Activated T-cell treated with anti-CD3 and anti-CD28 coated beads, Interleukin-2, amount 50 U/mL, for 4 hours (primary cell): ENCODE measurements at places on chromosomes 12 and 14.

GRCh38 chr14:92493024-92493423 is 20.6 kb upstream of the RIN3 start:
- DNase-seq, result no peak

DNA sequence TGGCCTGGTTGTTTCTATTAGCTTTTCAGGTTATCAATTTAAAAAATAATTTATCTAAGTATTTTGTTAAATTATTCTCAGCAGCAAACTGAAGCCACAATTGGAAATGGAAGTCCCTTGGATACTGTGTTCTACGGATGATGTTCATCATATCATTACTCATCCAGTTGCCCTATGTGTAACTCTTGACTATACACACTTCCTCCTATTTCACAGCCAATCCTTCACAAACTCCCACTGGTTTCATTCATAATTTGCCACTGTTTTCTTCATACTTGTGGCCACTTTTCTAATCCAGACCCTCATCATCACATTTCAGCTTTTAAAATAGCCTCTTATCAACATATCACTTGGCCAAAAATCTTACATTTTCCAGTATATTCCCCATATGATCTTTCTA is 84.0 kb downstream of the CATSPERB start:
- no peak for DNase-seq

GRCh38 chr14:55536204-55536708 is 43.8 kb upstream of the KTN1 start:
- DNase-seq, result no peak

- DNase-seq, result no peak
Observed at GRCh38 chr12:87363497-87364084, 665.6 kb downstream of the C12orf50 start.

- no peak for DNase-seq
Observed at GRCh38 chr14:97688631-97689336, 891.6 kb downstream of the VRK1 start.

DNA sequence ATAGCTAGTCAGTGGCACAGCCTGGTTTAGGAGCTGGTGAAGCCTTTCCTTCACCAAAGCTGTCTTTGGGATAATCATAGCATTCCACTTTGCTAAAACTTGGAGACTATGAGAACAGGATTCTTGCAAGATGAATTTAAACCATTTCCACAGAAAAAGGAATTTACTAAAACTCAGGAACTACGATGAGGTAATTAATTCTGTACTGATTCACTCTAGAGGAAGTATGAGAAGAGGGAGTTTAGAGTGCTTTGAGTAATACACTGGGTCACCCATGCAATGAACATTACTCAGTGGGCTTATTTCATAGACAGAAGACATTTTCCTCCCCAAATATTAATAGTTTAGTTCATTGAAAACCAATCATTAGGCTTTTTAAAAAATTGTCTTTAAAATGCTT is 73.0 kb downstream of the RMST start:
- no peak for DNase-seq

DNA sequence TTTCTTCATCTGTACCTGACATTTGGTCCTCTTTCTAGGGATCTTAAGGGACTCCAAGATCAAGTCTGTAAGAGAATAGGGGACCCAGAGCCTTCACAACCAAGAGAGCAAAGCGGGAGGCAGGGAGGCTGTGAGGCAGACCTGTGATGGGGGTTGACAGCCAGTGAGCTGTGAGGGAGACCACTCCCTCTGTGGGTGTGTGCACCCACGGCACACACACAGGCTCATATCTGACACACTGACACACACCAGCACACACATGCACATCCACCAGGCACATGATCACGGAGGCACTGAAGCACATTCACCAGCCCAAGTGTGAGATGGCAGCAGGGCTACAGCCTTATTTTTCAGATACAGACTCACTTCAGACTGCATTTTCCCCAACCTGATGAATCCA is 55.2 kb downstream of the SPTB start:
- DNase-seq, result no peak

DNA sequence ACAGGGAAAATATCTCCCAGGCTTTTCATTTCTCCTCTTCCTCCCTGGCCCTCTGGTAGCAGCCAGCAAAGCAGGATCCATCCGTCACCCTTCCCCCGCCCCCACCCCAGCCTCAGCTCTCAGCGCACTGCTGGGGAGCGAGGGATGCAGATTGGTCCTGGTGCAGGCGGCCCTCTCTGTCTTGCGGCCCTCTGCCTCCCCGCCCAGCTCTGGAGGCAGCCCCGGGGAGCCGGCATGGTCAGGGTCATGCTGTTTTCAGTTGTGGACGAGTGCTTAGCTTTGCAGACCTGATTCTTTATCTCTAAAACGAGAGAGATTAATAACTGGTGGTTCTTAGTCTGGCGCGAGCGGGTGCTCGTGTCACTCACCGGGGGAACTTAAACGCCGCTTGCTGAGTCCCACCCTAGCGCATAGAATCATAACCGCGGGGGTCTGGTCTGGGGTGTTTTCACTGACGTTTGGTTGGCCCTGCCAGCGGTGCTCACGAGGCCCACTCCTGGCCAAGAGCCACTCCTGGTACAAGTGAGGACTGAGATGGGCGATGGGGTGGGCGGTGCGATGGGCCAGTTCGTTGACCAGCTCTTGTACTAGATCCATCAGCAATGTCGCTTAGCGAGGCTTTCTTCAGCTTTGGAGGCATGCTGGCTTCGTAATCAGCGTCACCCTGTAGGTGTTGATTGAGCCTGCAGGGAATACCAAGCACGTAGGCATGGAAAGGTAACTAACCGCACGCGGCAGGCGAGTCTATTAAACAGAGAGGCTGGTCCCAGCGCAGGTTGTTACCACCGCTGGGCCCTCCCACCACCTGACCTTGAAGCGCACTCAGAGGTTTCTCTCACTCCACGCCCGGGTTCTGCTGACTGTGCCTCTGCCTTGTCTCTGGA is 95.2 kb downstream of the TSPAN9 start:
- no peak for DNase-seq

- DNase-seq, result no peak
Observed at GRCh38 chr12:121472150-121472905, 72.4 kb downstream of the RNF34 start.

DNA sequence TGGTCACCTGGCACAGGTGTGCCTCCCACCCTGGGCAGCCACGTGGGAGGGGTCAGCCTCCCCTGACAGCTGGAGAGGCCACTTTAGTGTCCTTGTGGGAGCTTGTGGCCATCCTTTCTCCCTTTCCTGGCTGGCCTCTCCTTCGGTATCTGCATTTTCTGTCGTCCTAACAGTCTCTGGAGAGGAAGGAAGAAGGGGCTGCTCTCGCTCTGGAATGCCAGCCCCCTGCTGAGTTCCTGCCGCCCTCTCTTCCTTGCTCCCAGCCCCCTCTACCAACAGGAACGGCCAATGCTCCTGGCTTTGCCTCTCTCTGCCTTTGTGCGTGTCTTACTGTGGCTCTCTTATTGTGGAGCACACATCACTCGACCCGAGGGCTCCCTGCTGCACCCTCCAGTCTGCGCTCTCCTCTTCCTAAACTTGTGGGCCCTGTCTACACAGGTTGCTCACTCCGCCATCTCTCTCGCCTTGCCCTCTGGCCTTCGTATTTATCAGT is 70.8 kb downstream of the FBXL14 start:
- no peak for DNase-seq

- no peak for DNase-seq
Observed at GRCh38 chr14:71726580-71727021, 205.6 kb upstream of the RGS6 start.

DNA sequence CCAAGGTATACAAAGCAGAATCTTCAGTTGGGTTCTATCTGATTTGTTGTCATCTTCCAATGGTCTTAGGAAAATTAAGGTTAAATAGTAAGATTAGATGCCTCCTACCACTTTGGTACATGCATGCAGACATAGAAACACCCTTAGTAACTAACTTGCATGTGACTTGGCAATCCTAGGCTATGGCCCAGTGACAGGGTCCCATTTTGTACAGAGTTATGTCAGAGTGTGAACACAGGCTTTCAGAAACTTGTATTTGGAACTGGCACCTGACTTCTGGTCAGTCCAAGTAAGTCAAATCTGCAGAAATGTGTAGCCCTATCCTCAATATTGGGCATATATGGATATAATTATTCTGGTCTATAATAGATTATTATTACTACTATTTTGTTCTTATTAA is 53.1 kb downstream of the DAD1 start:
- DNase-seq, result no peak

DNA sequence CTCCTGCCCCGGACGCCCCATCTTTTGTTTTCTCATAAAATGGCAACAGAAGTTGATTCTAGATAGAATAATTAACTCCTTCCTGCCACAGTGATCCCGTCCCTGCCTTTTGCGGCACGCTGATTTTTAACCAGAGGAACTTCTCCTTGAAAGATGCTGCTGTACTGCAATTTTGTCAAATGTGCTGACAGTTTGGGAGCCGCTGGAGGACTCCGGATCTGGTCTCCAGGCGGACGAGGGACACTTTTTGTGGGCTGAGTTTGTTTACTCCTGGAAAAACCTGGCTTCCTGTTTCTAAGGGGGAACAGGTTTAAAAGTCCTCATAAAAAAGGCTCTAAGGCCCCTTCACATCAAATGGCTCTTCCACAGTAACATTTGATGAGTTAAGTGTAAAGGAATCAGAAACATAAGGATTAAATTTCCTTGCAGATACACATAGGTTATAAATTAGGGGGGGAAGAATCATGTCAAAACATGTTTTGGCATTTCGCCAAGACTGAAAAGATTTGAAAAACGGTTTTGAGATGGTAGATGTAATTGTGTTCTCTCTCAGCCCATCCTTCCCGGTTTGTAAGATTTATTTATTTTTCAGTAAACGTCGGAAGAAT is 15.5 kb downstream of the FZD10 start:
- no peak for DNase-seq

- no peak for DNase-seq
Observed at GRCh38 chr12:92639017-92639416, 63.8 kb upstream of the PLEKHG7 start.

DNA sequence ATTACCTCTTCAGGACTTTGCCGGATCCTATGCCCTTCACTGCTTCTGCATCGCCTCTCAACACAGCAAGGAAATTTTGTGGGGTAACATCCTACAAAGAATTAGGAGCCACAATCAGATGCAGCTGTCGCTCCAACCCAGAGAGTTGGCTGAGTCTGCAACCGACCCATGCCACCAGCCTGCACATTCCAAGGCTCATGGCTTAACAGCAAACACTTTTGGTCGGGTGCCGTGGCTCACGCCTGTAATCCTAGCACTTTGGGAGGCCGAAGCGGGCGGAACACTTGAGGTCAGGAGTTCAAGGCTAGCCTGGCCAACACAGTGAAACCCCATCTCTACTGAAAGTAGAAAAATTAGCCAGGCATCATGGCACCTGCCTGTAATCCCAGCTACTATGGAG is 32.3 kb downstream of the LGMN start:
- DNase-seq, result no peak

DNA sequence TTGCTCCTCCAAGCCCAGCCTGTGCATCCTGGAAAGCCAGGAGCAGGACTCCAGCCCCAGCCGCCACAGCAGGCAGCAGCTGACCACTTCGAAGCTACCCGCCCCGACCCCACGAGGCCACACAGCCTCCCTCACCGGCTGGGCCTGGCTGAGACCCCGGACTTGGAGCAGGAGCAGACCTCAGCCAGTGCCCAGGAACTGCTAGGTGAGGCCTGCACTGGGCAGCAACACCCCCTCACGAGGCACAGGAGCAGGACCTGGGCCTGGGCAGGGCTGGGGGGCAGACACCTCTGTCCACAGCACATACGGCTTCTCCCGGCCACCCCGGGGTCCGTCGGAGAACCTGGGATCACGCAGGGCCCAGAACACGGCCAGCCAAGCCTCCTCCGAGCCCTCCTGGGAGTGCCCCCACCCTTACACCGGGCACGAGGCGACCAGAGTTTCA is 137.4 kb upstream of the C14orf180 start:
- no peak for DNase-seq

GRCh38 chr14:91945751-91946621 is 1.5 kb downstream of the FBLN5 start:
- DNase-seq, result no peak

GRCh38 chr12:128807161-128807724 is 16.5 kb downstream of the SLC15A4 start:
- DNase-seq, result no peak

DNA sequence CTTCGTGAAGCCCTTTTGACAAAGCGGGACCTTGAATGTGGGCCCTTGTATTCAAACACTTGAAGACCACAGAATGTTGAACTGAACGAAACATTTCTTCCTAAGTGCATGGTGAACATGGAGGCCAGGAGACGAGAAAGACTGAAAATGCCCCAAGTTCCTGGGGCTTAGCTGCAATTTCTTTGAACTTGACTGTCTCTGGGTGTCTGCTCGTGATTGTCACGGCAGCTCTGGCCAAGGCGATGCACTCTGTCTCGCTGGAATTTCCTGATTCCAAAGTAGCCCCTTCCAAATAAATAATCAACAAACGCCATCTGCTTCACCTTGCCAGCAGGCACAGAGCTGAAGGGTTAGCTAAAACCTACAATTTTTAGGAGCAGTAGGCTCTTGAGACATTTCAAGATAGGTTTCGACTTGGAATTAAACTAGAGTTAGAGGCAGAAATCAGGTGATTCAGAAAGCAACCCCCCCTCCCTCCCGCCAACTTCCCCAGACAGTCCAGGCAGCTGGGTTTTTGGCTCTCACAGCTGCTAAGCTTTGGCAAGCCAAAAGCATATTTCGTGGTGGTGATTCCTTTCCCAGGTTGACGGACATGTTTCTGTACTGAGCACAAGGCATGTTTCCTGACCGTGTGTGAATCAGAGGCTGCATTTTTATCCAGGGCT is 13.5 kb upstream of the IRF2BPL start:
- no peak for DNase-seq

GRCh38 chr14:35806006-35806907 is 2.8 kb downstream of the RALGAPA1 start:
- no peak for DNase-seq
